ENCODE measurements at places on chromosomes 4 and X. TPM values are rescaled to one million over a fixed set of nuclear protein-coding genes. Genes with fewer than 3 reads are reported as not detected.
A peak's percentile ranks its signal among the peaks of the same experiment; 100 is the strongest.

DNA sequence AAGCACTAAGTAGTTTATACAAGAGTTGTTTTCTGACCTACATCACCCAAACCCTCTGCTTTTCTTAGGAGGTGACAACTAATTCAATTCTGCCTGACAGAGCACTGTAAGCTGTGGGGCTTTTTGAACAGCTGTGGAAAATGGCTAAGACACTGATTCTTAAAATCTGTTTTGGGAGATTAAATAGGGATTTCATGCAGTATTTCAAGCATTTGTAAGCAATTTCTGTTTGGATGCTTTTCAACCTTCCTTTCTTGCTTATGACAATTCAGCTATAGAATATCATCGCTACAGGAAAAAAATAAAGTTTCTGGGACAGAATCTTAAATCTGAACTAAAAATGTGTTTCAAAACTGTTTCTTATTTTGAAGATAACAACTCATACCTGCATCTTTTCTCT is 459.5 kb downstream of the RAPGEF2 start:
- no peak for DNase-seq

DNA sequence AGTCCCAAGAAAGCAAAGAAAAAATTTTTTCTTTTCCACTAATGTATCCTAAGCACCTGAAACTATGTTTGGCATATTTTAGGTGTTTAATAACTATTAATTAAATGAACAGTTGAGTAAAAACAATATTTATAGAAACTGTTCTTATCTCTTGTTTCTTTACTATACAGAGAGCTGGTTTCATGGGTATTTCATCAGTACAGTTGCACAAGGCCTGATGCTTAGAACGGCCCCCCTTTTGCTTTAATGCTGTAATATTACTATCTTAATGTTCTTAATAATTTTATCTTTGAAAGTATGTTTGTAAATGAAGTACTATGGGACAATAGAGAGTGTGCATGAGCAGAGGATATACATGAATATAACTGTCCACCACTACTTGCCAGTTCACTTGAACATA is 479.1 kb upstream of the SLIT2 start:
- no peak for DNase-seq

- DNase-seq: no peak
Measured at GRCh38 chr4:100174985-100175383, 15.3 kb downstream of the DDIT4L start.

GRCh38 chrX:15686818-15687685 is 22.4 kb upstream of the CLTRN start:
- peak; percentile 60 for DNase-seq

DNA sequence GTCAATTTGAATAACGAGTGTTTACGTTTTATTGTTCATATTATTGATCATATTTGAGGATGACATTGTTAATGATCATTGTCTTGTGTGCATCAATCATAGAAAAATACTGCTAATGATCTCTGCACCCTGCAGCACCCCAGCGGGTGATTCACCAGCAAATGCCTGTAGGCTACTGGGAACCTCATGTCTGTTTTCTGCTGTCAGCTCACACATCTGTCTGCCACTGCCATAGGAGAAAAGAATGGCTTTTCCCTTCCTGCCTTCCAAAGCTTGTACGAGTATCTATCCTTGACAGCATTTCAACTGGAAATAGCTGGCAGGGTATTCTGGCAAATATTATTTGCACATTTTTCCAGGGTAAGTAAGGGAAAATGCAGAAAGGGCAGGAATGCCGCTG is 272.1 kb upstream of the TRAM1L1 start:
- no peak for DNase-seq

Gene MAGEA8
- not detected for total RNA-seq

Gene ALG13
- total RNA-seq: 68.1 TPM

Data from transverse colon (tissue), 4 donors.